ENCODE measurements at places on chromosomes 4 and X. TPM values are rescaled to one million over a fixed set of nuclear protein-coding genes. Genes with fewer than 3 reads are reported as not detected.

LDOC1 gene
- total RNA-seq = 3.1 TPM

GPR50 gene
- total RNA-seq = not detected

SNCA gene
- not detected for total RNA-seq

FAM9B gene
- not detected for total RNA-seq
